Activated T-helper 1 cell treated with Interleukin-2 at 50 U/mL for 16 hours (primary cell): ENCODE measurements at places on chromosomes 4 and X.

DNA sequence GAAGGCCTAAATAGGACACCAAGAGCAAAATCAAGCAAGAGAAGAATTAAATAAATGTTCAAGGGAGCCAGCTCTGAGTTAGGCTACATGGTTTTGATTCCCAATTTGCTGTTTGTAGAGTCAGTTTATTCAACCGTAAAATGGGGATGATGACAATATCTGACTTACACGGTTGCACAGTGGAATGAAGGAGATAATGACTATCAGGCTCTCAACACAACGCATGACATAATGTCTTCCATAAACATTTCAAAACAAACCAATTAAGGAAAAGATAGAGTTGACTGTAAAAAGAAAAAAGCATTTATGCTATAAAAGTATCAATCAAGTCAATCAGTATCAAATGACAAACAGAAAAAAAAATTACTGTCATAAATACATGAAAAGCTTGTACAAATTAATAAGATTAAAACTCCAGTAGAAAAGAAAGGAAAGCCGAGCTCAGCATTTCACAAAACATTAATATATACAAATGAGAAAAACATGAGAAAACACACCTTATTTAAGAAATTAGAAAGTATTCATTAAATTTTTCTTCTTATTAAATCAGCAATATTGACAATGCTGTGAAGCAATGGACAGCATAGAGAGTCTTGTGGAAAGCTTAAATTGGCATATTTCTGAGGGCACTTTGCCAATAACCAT lies 179.0 kb downstream of the SCFD2 start:
- DNase-seq = no peak

DNA sequence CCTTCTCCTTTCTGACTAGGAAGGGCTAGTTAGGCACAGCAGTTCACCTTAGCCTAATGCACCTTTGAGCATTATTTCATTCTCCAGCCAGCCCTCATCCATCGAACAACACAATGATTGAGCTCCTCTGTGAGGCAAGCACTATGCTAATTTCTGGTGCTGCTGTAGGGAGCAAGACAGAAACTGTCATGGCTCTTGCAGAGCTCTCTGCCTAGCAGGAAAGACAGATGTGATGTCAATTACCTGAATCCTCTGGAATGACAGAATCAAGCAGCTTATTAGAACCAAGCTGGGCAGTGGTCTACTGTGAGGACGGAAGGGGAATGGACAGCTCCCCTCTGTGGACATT lies 256.1 kb upstream of the NOCT start:
- DNase-seq = no peak

- no peak for DNase-seq
These were observed 57.1 kb upstream of the GUCY1A1 start for GRCh38 chr4:155609455-155610059.

- no peak for DNase-seq
These were observed 46.3 kb downstream of the RASSF6 start for GRCh38 chr4:73573794-73574528.

- DNase-seq = no peak
These were observed 11.8 kb upstream of the PDGFC start for GRCh38 chr4:156983366-156983765.

GRCh38 chr4:13535708-13536361 lies 8.5 kb downstream of the NKX3-2 start:
- no peak for DNase-seq

- no peak for DNase-seq
These were observed 8.3 kb upstream of the SPP1 start for GRCh38 chr4:87967193-87967592.

DNA sequence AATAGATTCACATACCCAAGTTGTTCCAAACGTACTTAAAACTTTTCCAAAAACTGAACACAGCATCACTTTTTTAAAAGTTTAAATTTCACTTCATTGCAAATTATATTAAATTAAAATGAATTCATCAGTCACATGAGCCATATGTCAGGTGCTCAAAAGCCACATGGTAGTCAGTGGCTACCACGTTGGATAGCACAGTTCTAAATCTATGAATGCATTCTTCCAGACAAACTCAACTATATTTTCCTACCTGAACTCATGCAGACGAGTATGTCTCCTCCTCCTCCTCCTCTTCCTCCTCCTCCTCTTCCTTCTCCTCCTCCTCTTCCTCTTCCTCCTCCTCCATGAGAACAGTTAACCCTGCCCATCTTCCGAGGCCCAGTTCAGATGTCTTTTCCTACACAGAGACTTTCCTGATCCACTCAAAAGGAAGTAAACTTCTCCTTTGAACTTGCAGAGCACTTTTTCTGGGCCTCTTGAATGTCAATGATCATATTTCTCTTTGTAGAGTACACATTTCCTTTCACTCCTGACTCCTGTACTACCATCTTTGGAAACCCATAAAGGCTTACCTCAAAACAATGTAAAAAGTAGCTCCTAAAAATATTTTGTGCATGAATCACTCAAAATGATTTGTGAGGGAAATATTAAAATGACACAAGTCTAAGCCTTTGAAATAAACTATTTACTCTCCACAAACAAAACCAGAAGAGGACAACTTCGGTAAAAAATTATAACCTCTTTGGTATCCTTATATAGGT lies 172.6 kb downstream of the AMELX start:
- no peak for DNase-seq

GRCh38 chrX:38061335-38061734 lies 55.0 kb downstream of the SYTL5 start:
- no peak for DNase-seq

DNA sequence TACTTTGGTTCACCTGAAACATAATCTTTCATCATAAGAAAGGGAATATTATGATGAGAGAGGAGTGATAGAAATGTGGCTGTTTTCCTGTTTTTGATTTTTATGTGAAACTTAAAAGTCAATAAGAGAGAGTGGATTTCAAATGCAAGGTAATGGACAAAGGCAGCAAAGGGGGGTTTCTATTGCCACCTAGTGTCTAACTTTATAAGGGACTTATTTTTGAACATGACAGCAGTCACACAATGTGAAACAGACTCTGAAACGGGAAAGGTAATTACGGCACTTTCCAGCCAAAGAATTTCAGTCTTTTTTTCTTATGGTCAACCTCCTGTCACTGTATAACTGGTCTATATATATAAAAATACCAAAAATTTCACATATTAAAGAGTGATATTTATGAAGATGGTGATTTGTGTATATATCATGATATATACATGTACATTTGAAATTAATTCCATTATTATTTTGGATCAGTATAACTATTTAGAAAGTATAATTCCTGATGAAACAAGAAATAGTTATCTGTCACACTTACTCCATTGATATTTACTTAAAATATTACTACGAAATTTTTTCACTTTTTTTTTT lies 127.1 kb downstream of the FBXO8 start:
- DNase-seq = no peak

- no peak for DNase-seq
These were observed 6.2 kb upstream of the STK32B start for GRCh38 chr4:5045097-5045496.

DNA sequence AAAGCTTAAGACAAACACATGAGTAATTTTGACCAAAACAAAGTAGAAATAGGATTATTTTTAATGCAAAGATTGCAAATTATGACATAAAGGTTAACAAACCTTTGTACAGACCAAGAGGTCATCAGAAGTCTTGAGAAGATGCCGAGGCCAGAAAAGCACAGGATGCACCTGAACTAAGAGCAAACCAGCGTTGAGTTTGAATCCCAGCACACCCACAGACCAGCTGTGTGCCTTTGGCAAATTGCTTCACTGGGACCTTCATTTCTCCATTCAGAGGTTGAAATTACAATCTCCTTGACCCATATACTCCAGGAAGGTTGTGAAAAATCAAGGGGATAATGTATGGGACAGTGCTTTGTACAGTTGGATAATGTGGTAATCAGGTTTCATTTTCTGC lies 56.6 kb downstream of the PPM1K start:
- no peak for DNase-seq

DNA sequence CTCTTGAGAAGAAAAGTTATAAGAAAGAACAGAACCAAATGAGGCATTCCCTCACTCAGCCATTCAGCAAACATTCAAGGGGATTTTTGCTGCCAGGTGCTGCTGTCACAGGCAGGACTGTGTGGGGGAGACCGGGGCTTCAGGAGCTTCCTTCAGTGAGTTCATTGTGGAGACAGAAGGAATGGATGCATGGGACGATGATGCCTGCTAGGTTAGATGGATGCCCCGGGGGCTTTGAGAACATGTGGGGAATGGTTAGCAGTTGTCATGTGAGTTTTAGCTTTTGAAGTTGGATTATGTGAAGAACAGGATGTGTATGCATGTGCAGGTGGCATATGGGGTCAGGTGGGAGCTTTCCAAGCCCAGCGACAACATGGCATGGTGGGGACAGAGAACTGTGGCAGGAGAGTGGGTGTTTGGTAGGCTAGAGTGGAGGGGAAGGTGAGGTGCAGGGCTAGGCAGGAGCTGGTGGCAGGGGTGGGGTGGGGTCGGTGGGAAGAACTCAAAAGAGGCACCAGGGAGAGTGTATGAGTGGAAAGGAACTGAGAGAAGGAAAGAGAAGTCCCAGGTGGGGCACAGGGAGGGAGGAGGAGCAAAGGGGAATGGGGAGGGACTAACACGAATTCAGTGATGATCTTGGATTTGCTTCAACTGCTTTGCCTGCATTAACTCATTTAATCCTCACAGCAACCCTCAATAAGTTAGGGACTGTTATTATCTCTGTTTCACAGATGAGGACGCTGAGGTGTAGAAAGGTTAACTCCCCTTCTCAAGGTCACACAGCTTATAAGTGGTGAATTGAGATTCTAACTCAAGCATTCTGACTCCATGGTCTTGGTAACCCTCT lies 8.4 kb downstream of the DCUN1D4 start:
- DNase-seq = no peak

DNA sequence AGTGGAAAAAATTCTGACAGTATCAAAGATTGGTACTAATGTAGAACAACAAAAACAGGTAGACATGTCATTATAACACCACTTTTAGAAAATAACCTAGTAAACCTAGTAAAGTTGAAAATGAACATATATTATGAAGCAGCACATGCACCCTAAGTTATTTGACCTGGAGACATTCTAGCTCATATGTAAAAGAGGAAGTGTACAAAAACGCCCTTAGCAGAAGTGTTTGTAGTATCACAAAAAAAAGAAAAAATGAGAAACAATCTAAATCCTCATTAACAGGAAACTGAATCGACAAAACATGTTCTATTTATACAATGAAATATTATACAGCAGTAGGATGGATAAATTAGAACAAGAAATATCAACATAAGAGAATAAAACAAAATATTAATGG lies 318.9 kb upstream of the PPP1R2C start:
- no peak for DNase-seq

DNA sequence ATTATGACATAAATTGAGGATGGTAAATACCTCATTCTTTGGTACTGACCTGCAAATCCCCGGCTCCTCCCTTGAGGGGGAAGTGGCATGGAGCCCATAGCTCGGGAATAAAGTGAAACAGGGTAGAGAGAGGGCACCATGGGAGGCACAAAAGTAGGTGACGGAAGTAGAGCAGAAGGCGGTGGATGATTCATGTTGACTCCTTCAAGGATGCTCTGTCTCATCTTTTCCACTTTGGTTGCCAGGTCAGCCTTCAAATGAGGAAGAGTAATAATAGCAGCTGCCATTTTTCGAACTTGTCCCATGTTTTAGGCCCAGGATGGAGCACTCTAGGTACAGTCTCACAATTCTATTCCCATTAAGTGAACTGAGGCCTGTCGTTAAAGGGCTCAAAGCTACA lies 41.4 kb upstream of the PHF8 start:
- no peak for DNase-seq

DNA sequence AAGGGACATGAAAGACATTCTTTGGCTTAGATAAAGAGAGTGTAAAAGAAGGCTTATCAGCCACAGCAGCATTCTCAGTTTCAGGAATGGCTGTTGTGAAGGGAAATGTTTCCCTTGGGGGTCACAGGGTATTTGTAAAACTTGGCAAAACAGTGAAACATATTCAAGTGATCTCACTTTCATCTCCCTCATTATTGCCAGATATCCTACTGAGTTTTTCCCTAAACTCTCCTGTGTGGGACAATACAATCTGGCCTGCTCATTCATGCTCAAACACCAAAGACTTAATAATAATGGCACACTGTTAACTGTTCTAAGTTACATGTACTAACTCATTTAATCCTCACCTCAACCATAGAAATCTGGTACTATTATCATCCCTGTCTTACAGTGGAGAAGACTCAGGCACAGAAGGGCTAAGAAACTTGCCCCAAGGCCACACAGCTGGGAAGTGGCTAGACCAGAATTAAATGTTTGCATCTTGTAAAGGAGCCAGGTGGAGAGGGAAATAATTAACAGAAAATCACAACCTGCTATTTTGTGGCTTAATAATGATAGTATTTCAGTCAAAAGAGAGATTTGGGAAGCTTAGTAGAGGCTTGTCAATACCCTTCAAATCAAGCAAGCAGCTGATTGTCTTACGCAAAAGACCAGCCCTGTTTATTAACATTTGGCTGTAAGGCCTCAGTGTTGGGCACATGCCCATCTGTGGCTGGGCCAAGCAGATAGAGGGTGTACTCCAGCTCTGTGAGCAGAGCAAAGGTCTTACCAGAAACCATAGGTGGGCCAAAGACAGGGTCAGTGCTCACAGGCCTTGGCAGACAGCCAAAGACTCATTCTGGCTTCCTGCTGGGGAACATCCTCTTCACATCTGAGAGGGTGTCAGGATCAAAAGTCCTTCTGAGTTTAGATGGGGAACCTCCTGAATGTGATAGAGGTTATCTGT lies 17.3 kb downstream of the SMPX start:
- DNase-seq = no peak

- no peak for DNase-seq
These were observed 30.8 kb upstream of the TBL1X start for GRCh38 chrX:9434051-9434550.

GRCh38 chrX:102491766-102492165 lies 20.2 kb upstream of the TCP11X2 start:
- DNase-seq = no peak

GRCh38 chrX:119728487-119728886 lies 29.9 kb upstream of the SOWAHD start:
- DNase-seq = no peak

- no peak for DNase-seq
These were observed 121.5 kb upstream of the RPL34 start for GRCh38 chr4:108498925-108499324.

DNA sequence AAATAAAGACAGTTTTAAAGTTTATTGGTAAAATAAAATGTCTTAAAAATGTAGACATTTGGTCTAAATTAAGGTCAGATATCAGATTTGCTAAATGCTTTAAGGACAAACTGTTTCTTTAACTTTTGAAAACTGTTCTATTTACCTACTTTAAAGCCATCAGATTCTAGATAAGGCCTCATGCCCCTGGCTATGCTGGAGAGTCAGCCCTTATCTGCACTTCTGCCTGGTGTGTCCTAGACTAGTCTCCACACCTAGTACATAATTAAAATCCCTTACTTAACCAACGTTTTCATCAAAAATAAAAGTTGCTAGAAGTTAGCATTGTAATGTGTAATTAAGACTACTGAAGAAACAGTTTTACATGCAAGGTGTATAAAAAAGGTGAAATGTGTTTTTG lies 25.6 kb downstream of the HSD17B11 start:
- no peak for DNase-seq

DNA sequence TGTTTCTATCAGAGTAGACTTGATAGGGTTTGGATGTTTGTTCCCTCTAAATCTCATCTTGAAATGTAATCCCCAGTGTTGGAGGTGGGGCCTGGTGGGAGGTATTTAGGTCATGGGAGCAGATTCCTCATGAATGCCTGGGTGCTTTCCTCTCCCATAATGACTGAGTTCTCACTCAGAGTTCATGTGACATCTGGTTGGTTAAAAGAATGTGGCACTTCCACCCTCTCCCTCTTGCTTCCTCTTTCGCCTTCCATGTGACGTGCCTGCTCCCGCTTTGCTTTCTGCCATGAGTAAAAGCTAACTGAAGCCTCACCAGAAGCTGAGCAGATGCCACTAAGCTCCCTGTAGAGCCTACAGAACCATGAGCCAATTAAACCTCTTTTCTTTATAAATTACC lies 47.3 kb upstream of the SRPX start:
- no peak for DNase-seq
